Cardiac muscle cell (in vitro differentiated cells and primary cell): ENCODE measurements at places on chromosomes 7 and 10. TPM values are rescaled to one million over a fixed set of nuclear protein-coding genes. Genes with fewer than 3 reads are reported as not detected.

DNA sequence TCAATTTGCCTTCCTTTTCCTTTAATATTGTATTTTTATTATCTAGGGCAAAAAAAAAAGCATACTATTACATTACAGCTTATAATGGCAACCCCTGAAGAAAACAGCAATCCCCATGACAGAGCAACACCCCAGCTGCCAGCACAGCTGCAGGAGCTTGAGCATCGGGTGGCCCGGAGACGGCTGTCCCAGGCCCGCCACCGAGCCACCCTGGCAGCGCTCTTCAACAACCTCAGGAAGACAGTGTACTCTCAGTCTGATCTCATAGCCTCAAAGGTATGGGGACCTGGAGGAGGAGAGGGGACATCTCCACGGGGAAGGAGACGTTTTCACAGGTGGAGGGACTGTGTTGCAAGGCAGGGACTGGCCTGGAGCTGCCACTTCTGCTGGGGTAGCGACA is 6.8 kb downstream of the STRA8 start:
- no peaks in the 10 kb centered on the region for H3K36me3 ChIP-seq
- no peaks in the 10 kb centered on the region for H3K4me1 ChIP-seq
- H3K27me3 ChIP-seq: no peaks in the 10 kb centered on the region
- no peak overlapping the region for H3K4me3 ChIP-seq
- no peak for DNase-seq
- no peak overlapping the region for H3K27ac ChIP-seq

DNA sequence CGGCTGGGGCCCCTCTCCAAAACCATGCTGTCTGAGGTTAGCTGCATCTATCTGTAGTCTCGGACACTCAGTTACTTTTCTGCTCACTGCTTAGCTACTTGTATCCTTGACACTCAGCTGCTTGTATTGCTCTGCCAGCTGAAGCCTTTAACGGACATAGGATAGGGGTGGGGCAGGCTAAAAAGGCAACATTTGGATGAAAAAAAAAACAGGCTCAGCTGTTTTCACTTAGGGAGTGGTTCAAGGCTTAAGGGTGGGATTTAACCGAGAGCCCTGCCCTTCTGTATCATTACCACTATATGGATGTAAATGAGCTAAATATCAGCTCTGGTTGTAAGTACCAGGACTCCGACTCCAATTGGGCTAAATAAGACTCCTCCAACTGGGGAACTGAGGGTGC is 28.6 kb downstream of the LSMEM1 start:
- no peak overlapping the region for H3K4me3 ChIP-seq
- no peak overlapping the region for H3K27ac ChIP-seq
- H3K4me1 ChIP-seq: peaks cover 2% of the 10 kb centered on the region

GRCh38 chr7:105643384-105643783 is 62.1 kb upstream of the EFCAB10 start:
- peak; percentile 53 for DNase-seq
- no peak overlapping the region for H3K4me3 ChIP-seq
- H3K4me1 ChIP-seq: peaks cover 40% of the 10 kb centered on the region
- no peaks in the 10 kb centered on the region for H3K36me3 ChIP-seq
- H3K27me3 ChIP-seq: no peaks in the 10 kb centered on the region
- H3K27ac ChIP-seq: no peak overlapping the region

- DNase-seq: no peak
- H3K36me3 ChIP-seq: no peaks in the 10 kb centered on the region
- no peak overlapping the region for H3K27ac ChIP-seq
- H3K27me3 ChIP-seq: no peaks in the 10 kb centered on the region
Measured at GRCh38 chr7:116857052-116857451, 5.3 kb upstream of the CAPZA2 start.

- peaks cover 100% of the 10 kb centered on the region for H3K27me3 ChIP-seq
- no peak overlapping the region for H3K27ac ChIP-seq
- no peaks in the 10 kb centered on the region for H3K36me3 ChIP-seq
- DNase-seq: no peak
Measured at GRCh38 chr10:101222683-101223273, 6.5 kb downstream of the LBX1 start.

DNA sequence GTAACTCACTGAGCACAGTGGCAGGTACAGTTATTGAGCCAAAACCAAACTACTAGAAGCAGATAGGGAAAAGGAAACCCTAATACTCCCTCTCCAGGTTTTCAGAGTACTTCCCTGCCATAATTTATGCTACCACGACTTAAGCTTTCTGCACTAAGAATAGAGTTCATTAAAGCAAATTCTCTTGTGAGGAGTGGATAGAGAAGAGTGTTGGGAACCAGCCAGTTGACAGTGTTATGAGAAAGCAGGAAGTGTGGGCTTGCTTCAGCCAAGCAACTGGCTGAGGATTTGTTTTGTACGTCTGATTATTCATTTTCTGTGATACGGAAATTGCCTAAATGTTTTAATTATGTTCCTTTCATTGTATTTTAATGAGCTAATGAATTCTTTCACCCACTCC is 280.5 kb downstream of the KIF20B start:
- no peaks in the 10 kb centered on the region for H3K36me3 ChIP-seq
- H3K27ac ChIP-seq: no peak overlapping the region
- peak; percentile 74 for DNase-seq
- H3K27me3 ChIP-seq: no peaks in the 10 kb centered on the region
- H3K4me1 ChIP-seq: no peaks in the 10 kb centered on the region

DNA sequence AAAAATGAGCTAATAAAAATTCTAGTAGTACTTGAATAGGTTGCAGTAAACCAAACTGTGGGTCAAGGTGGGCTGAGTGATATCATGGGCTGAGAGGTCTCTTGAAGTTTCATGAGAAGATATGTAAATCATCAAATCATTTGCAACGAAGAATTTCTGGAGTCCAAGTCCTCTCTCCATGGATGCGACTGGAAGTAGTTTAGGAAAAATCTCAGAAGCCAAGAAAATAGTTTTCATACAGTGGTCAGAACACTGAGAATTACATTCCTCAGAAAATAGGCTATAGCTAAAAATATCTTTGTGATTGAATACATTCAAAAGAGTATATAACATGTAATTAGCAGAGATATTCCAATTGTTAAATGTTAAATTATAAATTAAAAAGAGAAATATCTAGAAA is 3.6 kb upstream of the IFIT1 start:
- H3K27ac ChIP-seq: no peak overlapping the region
- H3K27me3 ChIP-seq: no peaks in the 10 kb centered on the region
- DNase-seq: no peak
- no peak overlapping the region for H3K4me3 ChIP-seq

- H3K36me3 ChIP-seq: peaks cover 28% of the 10 kb centered on the region
- DNase-seq: no peak
- no peak overlapping the region for H3K4me3 ChIP-seq
- peak overlapping the region; percentile 72 for H3K27ac ChIP-seq
Measured at GRCh38 chr7:74197449-74198124, 12.2 kb upstream of the LAT2 start.

DNA sequence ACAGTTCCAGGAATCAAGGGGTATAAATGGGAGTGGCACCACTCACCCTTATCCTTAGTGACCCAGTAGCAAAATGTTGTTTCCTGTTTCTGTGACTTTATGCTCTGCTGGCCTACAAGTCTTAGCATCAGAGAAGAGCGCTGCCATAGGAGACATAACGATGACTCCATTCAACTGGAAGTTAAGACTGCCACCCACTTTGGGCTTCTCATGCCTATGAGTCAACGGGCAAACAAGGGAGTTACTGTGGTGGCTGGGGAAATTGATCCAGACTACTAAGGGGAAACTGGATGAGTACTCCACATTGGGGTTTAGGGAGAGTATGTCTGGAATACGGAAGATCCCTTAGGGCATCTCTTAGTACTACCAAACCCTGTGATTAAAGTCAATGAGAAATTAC is 40.6 kb upstream of the PIK3CG start:
- no peak overlapping the region for H3K4me3 ChIP-seq
- H3K27ac ChIP-seq: no peak overlapping the region
- no peak for DNase-seq

- no peaks in the 10 kb centered on the region for H3K4me1 ChIP-seq
- DNase-seq: no peak
- H3K4me3 ChIP-seq: no peak overlapping the region
- no peaks in the 10 kb centered on the region for H3K27me3 ChIP-seq
- H3K27ac ChIP-seq: no peak overlapping the region
- no peaks in the 10 kb centered on the region for H3K36me3 ChIP-seq
Measured at GRCh38 chr10:76738991-76739390, 898.6 kb downstream of the KCNMA1 start.

GRCh38 chr7:112422842-112423496 is 27.3 kb upstream of the IFRD1 start:
- peaks cover 5% of the 10 kb centered on the region for H3K4me1 ChIP-seq
- H3K4me3 ChIP-seq: no peak overlapping the region
- DNase-seq: peak; percentile 96
- H3K27ac ChIP-seq: no peak overlapping the region

DNA sequence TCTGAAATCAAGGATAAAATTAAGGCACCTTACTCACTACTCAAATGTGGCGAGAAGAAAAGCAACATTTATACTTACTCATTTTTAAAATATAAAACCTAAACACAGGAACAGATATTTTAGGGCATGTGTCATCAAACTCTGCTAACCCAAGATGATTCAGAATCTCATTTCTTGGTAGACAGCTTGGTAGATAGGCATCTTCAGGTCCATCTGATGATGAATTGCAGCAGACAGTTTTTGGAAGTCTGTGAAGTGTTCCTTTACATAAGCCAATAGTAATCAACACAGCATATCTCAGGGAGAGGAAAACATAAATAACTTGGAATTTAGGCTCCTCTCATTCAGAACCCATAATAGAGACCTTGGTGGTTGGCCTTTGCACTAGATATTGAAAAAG is 3.4 kb downstream of the HIPK2 start:
- H3K36me3 ChIP-seq: no peaks in the 10 kb centered on the region
- H3K27ac ChIP-seq: no peak overlapping the region
- DNase-seq: peak; percentile 40
- peaks cover 38% of the 10 kb centered on the region for H3K4me1 ChIP-seq

DNA sequence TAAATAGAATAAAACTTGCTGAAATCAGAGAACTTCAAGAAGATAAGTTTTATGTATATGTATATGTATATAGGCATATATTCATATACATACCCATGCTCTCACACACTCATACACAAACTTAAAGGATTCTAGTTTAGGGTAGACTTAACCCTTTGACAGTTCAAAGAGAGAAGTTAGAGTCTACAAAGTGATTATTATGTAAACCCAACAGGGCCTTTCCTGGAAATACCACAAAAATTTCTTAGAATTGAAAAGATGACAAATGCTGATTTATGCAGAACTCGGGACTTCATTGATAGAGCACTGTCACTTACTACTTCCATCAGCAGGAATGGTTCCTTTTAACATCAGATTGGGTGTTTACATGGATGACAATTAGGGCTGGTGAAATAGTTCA is 763.5 kb downstream of the AUTS2 start:
- no peaks in the 10 kb centered on the region for H3K4me1 ChIP-seq
- no peaks in the 10 kb centered on the region for H3K36me3 ChIP-seq
- no peak for DNase-seq
- no peak overlapping the region for H3K4me3 ChIP-seq
- no peaks in the 10 kb centered on the region for H3K27me3 ChIP-seq

DNA sequence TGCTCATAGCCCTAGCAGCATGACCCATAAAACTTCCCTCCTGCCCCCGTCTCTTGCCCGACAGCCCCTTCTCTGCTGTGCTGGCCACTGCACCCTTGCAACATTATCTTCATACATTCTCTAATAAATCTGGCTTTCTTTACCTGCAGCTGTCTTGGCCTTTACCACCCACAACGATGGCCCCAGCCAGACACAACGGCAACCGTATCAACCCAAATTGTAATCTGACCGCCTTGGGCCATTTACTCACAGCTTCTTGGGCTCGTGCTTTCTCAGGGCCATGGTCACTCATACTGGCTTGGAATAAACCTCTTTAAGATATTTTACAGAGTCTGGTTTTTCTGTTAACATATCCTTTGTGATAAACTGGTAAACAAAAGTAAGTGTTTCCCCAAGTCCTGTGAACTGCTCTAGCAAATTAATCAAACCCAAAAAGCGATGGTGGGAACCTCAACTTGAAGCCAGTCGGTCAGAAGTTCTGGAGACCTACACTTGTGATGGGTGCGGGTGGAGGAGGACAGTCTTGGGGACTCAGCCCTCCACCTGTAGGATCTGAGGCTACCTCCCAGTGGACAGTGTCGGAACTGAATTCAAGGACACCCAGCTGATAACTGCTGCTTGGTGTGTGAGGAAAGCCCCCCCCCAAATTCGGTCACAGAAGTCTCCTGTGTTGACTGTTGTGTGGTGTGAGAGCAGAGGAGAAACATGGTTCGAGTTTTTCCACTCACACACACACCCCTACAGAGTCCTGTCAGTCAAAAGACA is 87.6 kb upstream of the ATP6V0A4 start:
- no peaks in the 10 kb centered on the region for H3K4me1 ChIP-seq
- H3K4me3 ChIP-seq: no peak overlapping the region
- no peak overlapping the region for H3K27ac ChIP-seq
- no peaks in the 10 kb centered on the region for H3K36me3 ChIP-seq
- no peaks in the 10 kb centered on the region for H3K27me3 ChIP-seq
- no peak for DNase-seq

DNA sequence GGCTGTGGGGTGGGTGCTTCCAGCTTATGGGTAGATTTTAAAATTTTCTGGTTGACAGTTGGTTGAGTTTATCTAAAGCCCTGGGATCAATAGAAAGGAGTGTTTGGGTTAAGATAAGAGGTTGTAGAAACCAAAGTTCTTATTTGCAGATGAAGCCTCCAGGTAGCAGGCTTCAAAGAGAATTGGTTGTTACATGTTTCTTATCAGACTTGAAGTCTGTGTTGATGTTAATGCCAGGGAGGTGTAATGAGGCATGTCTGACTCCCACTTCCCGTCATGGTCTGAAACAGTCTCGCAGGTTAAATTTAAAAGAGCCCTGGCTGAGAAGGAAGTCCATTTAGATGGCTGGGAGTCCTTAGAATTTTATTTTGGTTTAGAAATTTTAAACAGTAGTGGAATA is 165.2 kb upstream of the TMEM72 start:
- no peaks in the 10 kb centered on the region for H3K36me3 ChIP-seq
- DNase-seq: no peak
- no peaks in the 10 kb centered on the region for H3K4me1 ChIP-seq
- H3K27ac ChIP-seq: no peak overlapping the region

The LOXL4 gene
- total RNA-seq: 2.2 and 10.9 TPM in 2 replicates

The HIBADH gene
- 62.5 and 70.5 TPM in 2 replicates for total RNA-seq

The ZWINT gene
- 32.8 and 33.0 TPM in 2 replicates for total RNA-seq

The SPRN gene
- total RNA-seq: 0.33 and 0.63 TPM in 2 replicates

The CARD11 gene
- 0.07 and 0.15 TPM in 2 replicates for total RNA-seq

The ASB10 gene
- total RNA-seq: 1.0 and 1.4 TPM in 2 replicates
